Thyroid gland (tissue), 4 donors: ENCODE measurements at places on chromosomes 2 and 18. TPM values are rescaled to one million over a fixed set of nuclear protein-coding genes. Genes with fewer than 3 reads are reported as not detected.
A peak's percentile ranks its signal among the peaks of the same experiment; 100 is the strongest.

- no peaks in the 10 kb centered on the region for H3K27me3 ChIP-seq
- peaks cover 4% of the 10 kb centered on the region for H3K4me1 ChIP-seq
- DNase-seq, result peak; percentile 58
- no peaks in the 10 kb centered on the region for H3K36me3 ChIP-seq
- H3K27ac ChIP-seq, result no peak overlapping the region
Observed at GRCh38 chr18:11040823-11041656, 108.3 kb downstream of the PIEZO2 start.

GRCh38 chr2:56130463-56131070 lies 53.2 kb upstream of the CCDC85A start:
- no peaks in the 10 kb centered on the region for H3K4me1 ChIP-seq
- H3K27ac ChIP-seq, result no peak overlapping the region
- H3K27me3 ChIP-seq, result no peaks in the 10 kb centered on the region
- no peaks in the 10 kb centered on the region for H3K36me3 ChIP-seq
- peak; percentile 43 for DNase-seq
- H3K4me3 ChIP-seq, result no peak overlapping the region

- H3K36me3 ChIP-seq, result no peaks in the 10 kb centered on the region
- H3K27ac ChIP-seq, result no peak overlapping the region
- H3K27me3 ChIP-seq, result no peaks in the 10 kb centered on the region
- no peak overlapping the region for H3K4me3 ChIP-seq
- no peak for DNase-seq
Observed at GRCh38 chr2:47221039-47221438, 65.9 kb upstream of the STPG4 start.

GRCh38 chr18:67766930-67767329 lies 250.4 kb upstream of the DSEL start:
- H3K27ac ChIP-seq, result no peak overlapping the region
- no peaks in the 10 kb centered on the region for H3K4me1 ChIP-seq
- no peak for DNase-seq
- no peaks in the 10 kb centered on the region for H3K27me3 ChIP-seq

GRCh38 chr18:7617738-7618422 lies 50.8 kb downstream of the PTPRM start:
- H3K4me1 ChIP-seq, result peaks cover 50% of the 10 kb centered on the region
- H3K4me3 ChIP-seq, result no peak overlapping the region
- H3K27me3 ChIP-seq, result no peaks in the 10 kb centered on the region
- H3K27ac ChIP-seq, result peak overlapping the region; percentile 69

DNA sequence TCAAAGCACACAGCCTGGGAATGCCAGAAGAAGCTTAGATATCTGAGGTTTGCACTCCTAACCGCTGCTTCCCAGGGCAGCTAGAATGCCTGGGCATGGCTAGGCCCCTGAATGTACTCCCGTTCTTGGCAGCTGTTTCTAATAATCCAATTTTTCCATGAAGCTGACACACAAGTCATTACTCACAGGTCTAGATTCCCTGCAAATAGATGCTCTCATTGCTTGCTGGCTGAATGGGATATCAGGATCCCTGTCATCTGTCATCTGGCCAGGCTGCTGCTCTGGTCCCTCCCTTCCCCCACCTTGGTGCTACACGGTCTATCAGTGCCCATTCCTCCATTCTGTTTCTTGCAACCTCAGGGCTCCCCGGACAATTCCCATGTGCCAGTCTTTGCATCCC lies 40.7 kb upstream of the TEX51 start:
- no peak for DNase-seq
- no peaks in the 10 kb centered on the region for H3K27me3 ChIP-seq
- no peaks in the 10 kb centered on the region for H3K36me3 ChIP-seq
- no peak overlapping the region for H3K27ac ChIP-seq

DNA sequence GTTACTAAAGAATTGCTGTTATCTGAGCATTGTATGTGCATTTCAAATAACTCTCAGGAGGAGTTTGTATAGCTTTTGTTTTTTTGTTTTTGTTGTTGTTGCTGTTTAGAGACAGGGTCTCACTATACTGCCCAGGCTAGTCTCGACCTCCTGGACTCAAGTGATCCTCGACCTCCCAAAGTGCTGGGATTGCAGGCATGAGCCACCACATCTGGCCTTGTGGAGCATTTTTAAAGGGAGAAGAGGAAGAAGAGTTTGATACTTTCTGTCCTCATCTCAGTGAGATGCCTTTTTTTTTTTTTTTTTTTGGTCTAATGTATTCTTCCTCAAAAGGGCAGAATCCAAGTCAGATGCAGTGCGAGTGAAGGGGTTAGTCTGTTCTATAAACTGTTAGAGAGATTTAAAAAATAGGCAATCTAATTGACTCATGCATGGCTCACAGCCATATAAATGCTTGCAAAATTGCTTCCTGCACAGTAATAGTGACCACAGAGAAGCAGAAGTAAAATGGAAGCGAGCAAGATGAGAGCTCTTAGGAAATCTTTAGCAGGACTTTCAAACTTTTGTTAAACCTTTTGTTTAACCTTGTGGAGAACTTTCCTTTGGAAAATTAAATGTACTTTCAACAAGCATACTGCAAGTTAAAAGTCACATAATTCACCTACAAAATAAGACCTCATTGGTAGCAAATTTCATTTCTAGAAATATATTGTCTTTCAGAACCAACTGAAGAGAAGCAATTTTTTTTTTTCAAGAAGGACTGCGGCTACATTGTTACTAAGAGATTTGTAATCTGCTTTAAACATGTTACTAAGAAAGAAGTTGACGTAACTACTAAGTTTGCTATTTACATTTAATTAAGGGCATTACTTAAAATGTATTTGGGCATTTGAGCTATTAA lies 52.3 kb upstream of the ROCK1 start:
- H3K4me1 ChIP-seq, result no peaks in the 10 kb centered on the region
- no peak for DNase-seq
- no peaks in the 10 kb centered on the region for H3K36me3 ChIP-seq
- H3K27ac ChIP-seq, result no peak overlapping the region

DNA sequence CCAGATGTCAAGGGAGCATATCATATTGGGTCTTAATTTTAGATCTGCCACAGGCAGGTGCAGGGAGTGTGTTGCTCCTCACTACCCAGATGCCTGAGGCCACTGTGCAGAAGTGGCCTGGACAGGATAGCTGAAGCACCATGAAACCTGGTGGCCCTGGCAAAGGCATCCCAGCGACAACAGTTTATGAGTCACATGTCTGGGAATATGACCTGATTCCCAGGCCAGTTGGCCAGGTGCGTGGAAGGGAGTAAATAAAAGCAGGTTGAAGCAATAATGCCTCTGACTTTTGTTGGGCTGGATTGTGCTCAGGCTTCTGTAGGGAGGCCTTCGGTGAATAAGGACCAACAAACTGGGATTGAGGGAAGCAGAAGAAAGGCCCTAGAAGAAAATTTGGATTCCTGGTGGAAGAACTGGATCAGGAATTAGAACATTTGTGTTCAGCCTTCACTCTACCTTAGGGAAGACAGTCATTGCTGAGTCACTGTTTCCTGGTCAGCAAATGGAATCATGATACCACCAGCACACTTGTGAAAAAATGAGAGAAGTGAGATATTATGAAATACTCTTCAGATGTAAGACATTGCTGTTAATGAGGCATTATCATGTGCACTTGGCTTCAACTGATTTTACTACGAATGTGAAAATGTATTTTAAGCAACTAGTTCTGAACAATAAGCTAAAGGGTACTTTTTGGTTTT lies 78.4 kb upstream of the ZNF516 start:
- DNase-seq, result no peak
- H3K27me3 ChIP-seq, result no peaks in the 10 kb centered on the region
- no peaks in the 10 kb centered on the region for H3K36me3 ChIP-seq
- H3K27ac ChIP-seq, result no peak overlapping the region

GRCh38 chr2:189982780-189983394 lies 79.6 kb downstream of the MSTN start:
- no peak for DNase-seq
- H3K27ac ChIP-seq, result no peak overlapping the region
- H3K4me1 ChIP-seq, result no peaks in the 10 kb centered on the region
- H3K36me3 ChIP-seq, result no peaks in the 10 kb centered on the region
- H3K4me3 ChIP-seq, result no peak overlapping the region
- no peaks in the 10 kb centered on the region for H3K27me3 ChIP-seq

DNA sequence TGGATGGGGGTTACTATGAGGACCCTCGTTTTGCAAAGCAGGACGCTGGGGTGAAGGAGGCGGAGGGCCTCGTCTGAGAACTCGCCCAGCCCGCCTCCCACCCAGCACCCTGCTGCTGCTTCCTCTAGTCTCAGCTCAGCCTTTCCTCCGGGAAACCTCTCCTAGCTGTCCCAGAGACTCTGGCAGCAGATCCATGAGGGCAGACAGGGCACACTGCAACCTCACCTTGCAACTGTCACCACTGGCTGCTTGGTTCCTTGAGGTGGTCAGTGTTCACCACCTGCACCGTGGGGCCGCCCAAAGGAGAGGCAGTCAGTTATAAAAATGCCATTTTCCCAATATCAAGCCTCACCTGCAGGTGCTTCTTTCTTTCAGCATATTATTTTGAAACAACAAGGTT lies 45.6 kb downstream of the PARD6G start:
- DNase-seq, result no peak
- H3K36me3 ChIP-seq, result no peaks in the 10 kb centered on the region
- peaks cover 37% of the 10 kb centered on the region for H3K4me1 ChIP-seq
- H3K27me3 ChIP-seq, result no peaks in the 10 kb centered on the region
- no peak overlapping the region for H3K27ac ChIP-seq
- no peak overlapping the region for H3K4me3 ChIP-seq

DNA sequence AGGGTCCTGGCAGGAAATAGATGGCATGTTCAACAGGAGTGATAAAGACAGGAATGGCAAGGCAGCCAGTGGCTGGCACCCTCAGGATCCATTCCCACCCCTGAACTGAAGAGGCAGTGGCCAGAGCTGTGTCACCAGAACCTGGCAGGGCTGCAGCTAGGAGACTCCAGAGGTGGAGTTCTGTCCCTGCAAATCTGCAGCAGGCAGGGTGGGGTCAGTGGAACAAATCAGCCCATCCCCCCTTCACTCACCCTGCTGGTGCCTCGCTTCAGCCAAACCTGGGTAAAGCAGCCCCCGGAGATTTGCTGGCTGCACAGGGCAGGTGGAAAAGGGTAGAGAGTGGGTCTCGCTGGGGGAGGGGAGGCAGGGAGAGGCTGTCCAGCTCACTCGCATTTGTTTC lies 12.7 kb downstream of the INPP5D start:
- peaks cover 13% of the 10 kb centered on the region for H3K4me1 ChIP-seq
- no peak for DNase-seq
- no peaks in the 10 kb centered on the region for H3K36me3 ChIP-seq
- no peak overlapping the region for H3K4me3 ChIP-seq
- no peaks in the 10 kb centered on the region for H3K27me3 ChIP-seq

DNA sequence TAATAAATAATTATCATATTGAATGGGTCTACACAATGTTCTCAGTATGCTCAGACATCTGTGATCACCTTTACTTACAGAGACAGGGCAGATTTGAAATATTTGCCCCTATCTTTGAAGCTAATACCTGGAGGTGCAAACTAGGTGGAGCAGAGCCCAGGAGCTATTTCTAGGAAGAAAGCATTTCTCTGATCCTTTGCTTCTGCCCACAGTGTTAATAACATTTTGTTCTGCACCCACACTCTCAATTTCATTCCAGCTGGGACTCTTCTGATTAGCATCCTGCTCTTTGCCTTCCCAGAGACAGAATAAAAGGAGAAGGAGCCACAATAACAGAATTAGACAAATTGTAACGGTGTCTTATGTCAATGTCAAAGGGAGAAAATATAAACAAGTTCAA lies 11.6 kb upstream of the SCN2A start:
- no peaks in the 10 kb centered on the region for H3K4me1 ChIP-seq
- H3K4me3 ChIP-seq, result no peak overlapping the region
- DNase-seq, result no peak
- H3K27me3 ChIP-seq, result no peaks in the 10 kb centered on the region
- no peaks in the 10 kb centered on the region for H3K36me3 ChIP-seq
- H3K27ac ChIP-seq, result no peak overlapping the region

- H3K36me3 ChIP-seq, result no peaks in the 10 kb centered on the region
- DNase-seq, result no peak
- H3K4me1 ChIP-seq, result no peaks in the 10 kb centered on the region
Observed at GRCh38 chr2:158115202-158115767, 13.6 kb downstream of the UPP2 start.

DNA sequence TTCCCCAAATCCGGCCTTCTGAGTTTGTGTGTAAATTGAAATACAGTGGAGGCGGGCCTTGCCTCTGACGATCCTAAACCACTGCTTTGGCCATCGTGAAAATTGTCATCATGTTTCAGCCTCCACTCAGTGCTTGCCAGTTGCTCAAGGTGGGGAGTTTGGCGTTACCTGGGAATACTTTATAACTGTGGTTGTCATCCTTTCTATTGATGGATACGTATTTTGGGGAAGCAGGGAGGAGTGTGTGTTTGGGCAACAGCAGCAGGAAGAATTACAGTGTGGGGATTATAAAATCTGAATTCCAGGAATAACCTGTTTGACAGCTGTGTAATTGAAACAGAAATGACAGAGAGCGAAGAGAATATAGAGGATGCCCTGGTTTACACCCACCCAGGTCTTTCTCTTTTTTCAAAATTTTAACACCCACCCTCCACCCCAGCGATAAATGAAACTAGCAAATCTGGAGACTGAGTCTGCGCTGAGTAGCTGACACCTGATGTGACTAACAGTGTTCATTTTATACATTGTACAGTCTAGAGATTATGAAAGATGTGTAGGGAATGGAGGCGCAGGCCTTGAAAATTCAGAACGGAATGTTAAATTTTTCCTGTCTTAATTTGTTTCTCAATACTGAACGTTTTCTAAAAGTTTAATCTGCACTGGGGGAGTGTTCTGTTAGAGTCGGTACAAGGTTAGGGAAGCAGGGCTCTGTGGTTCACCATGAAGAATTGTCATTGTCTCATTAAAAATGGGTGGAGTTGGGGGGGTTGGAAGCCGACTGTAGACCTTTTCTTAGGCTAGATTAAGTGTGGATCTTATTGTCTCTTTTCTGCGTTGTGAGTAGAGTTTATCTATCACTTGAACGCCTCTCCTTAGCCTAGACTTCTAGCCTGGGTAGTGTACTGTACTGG lies 1.6 kb downstream of the MAP4K4 start:
- peak overlapping the region; percentile 65 for H3K27ac ChIP-seq
- no peak overlapping the region for H3K4me3 ChIP-seq
- peaks cover 17% of the 10 kb centered on the region for H3K4me1 ChIP-seq
- no peaks in the 10 kb centered on the region for H3K36me3 ChIP-seq
- no peaks in the 10 kb centered on the region for H3K27me3 ChIP-seq
- no peak for DNase-seq

- H3K27me3 ChIP-seq, result no peaks in the 10 kb centered on the region
- H3K4me1 ChIP-seq, result peaks cover 12% of the 10 kb centered on the region
- no peak for DNase-seq
- no peak overlapping the region for H3K27ac ChIP-seq
- no peaks in the 10 kb centered on the region for H3K36me3 ChIP-seq
- no peak overlapping the region for H3K4me3 ChIP-seq
Observed at GRCh38 chr2:191038241-191038725, 24.3 kb upstream of the STAT1 start.

The CERKL gene
- not detected for total RNA-seq

The POTEJ gene
- 0.27 TPM for total RNA-seq

The PXDN gene
- total RNA-seq, result 10.1 TPM

The AQP12B gene
- total RNA-seq, result not detected

The ATP6V1B1 gene
- total RNA-seq, result not detected

The LRP1B gene
- total RNA-seq, result 48.8 TPM

The ASPRV1 gene
- 1.7 TPM for total RNA-seq

The DSEL gene
- 8.2 TPM for total RNA-seq
